ENCODE measurements at places on chromosomes 16 and 17.
A peak's percentile ranks its signal among the peaks of the same experiment; 100 is the strongest.

DNA sequence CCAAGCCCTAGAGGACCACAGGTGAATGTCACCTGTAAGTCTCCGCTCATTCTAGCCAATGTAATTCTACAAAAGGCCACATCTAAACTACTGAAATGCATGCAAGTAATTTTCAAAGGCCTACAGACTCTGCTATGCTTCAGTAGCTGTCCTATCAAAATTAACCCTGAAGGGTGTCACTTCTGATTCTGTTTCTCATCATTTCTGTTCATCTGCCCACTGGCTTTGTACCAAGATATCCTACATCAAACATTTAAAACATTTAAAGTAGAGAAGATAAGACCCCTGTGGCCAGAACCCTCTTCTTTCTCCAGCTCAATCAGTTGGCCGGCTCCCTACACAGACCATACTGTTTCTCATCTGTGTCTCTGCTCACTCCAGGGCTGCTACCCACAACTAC, 21.5 kb downstream of the PHF12 start:
- DNase-seq, result no peak

DNA sequence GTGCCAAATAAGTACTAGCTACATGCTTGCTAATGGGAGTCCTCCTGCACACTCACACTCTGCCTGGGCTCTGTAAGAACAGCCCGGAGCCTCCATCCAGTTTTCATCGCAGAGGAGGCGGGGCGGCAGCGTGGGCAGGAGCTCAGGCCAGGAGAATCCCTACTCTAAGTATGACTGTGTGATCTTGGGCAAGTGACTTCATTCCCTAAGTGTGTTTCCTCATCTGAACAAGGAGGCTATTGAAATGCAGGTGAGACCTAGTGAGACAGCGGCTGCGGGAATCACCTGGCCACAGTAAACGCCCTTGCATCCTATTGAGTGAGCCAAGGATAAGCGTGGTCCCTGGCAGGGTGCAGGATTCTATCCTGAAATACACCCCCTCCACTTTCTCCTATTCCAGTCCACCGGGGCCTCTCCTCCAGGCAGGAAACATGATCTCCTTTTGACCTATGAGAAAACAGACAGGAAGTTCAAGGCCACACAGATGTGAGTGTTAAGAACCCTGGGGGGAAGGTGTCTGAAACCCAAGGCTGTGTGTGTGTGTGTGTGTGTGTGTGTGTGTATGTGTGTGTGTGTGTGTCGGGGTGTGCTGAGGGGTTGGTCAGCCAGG, 5.2 kb upstream of the RAI1 start:
- DNase-seq, result no peak

DNA sequence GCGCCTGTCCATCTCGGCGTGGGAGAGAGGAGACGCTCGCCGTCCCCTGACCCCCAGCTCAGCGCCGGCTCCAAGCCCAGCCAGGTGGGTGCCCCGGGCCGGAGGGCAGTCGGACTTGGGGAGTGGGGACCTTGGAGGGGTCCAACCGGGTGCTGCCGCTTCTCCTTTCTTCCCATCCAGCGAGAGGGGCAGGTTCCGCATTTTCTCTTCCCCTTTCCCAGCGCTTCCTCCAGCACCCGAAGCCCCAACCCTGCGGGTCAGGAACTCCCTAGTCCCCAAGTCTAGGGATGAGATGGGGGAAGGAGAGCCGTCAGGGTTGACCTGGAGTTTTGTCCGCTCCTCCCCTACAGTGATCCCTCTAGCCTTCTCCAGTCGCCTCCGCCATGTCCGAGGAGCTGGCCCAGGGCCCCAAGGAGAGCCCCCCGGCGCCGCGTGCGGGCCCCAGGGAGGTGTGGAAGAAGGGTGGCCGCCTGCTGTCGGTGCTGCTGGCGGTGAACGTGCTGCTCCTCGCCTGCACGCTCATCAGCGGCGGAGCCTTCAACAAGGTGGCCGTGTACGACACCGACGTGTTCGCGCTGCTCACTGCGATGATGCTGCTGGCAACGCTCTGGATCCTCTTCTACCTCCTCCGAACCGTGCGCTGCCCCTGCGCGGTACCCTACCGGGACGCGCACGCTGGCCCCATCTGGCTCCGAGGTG, at the start of gene OTOP2:
OTOP2 (plus strand) TSS at position 24 of the 699 bp plus-strand sequence; CDS start at position 384, 360 bp downstream.
- peak; percentile 47 for DNase-seq

DNA sequence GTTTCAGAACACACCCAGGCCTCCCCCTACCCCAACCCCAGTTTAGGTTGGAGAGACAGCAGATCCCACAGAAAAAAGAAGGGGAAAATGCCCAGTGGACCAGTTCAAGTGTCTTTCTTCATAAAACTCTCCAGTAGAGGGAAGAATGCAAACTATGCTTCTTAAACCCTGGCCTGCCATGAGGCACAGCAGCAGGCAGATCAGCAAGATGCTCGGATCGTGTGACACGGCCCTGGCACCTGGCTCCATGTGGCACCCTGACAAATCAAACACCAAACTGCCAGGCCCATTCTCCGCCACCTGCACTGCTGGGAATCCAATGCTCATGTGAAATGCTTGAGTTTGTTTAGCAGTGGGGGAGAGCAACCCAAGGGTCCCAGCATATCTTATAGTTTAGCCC, 166.8 kb downstream of the SOX9 start:
- DNase-seq, result no peak

DNA sequence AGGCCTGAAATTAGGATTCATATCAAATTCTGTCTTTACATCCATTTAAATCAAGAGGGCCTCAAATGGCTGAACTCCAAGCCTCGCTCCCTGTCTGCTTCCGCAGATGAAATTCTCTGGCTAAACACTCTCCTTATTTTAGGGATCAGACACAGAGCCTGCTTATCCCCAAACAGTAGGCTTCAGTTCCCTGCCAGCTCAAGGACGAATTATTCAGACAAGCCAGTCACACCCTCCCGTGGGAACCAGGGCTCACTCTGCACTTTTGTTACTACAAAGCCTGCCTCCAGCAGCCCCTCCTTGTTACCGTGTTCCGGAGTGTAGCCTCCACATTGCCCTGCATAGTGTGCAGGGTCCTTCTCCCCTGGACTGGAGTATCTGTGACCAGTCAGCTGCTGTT, 46.6 kb upstream of the LCMT1 start:
- DNase-seq, result no peak

- peak; percentile 40 for DNase-seq
Observed at GRCh38 chr17:34581446-34582184, 2.2 kb downstream of the TMEM132E start.

- no peak for DNase-seq
Observed at GRCh38 chr17:61338000-61338798, 61.4 kb upstream of the TBX2 start.

GRCh38 chr16:14409563-14409962, 220.5 kb downstream of the PARN start:
- DNase-seq, result no peak

GRCh38 chr17:28478712-28479615, 5.5 kb downstream of the SLC13A2 start:
- no peak for DNase-seq

DNA sequence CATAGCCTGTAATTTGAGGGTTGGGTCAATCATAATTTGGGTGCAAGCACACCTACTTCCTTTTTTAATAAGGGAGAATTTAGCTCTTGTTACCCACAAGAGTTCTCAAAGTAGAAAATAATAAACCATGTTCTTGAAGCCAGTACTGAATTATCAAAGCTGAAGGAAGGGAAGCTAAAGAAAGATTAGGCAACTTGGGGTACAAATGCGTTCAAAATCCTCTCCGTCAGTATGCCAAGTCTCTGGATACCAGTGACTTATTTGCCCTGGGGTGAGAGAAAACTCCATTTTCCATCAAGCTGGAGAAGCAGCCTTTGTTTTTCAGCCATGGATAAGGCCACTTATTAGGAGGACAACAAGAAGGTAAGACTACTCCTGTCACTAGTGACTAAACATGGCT, 23.5 kb upstream of the DHRS13 start:
- DNase-seq, result no peak

- peak; percentile 54 for DNase-seq
Observed at GRCh38 chr17:28950017-28950751, 1.1 kb downstream of the PHF12 start.

DNA sequence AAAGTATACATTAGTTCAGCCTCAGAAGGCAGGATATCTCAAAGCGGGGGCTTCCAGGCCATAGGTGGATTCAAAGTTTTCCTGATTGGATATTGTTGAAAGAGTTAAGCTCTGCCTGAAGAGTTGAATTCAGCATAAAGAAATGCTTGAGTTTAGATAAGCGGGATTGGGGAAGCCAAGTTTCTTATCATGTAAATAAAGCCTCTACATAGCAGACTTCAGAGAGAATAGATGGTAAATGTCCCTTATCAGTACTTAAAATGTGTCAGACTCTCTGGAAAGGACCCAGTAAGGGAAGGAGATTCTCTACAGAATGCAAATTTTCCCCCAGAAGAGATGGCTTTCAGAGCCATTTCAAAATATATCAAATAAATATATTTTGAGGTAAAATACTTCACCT, 423.5 kb downstream of the SHISA9 start:
- DNase-seq, result no peak

DNA sequence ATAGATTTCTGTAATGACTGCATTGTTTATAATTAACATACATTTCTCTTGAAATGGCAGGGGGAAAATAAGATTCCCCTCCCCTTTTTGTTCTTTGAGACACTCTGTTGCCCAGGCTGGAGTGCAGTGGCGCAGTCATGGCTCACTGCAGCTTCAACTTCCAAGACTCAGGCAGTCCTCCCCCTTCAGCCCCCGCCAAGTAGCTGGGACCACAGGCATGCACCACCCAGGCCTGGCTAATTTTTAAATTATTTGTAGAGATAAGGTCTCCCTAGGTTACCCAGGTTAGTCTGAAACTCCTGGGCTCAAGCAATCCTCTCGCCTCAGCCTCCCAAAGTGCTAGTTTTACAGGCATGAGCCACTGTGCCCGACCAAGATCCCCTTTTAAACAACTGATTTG, 67.7 kb downstream of the KATNIP start:
- DNase-seq, result no peak

GRCh38 chr16:60605176-60605575, 1431.1 kb downstream of the CDH8 start:
- DNase-seq, result no peak

GRCh38 chr16:84834403-84834772, 14.6 kb downstream of the CRISPLD2 start:
- no peak for DNase-seq
